ENCODE measurements at places on chromosomes 16 and 17.

GRCh38 chr16:68068926-68069325 is 16.2 kb upstream of the NFATC3 start:
- DNase-seq = no peak

GRCh38 chr17:50035421-50035879 is 20.5 kb upstream of the ITGA3 start:
- DNase-seq = no peak

DNA sequence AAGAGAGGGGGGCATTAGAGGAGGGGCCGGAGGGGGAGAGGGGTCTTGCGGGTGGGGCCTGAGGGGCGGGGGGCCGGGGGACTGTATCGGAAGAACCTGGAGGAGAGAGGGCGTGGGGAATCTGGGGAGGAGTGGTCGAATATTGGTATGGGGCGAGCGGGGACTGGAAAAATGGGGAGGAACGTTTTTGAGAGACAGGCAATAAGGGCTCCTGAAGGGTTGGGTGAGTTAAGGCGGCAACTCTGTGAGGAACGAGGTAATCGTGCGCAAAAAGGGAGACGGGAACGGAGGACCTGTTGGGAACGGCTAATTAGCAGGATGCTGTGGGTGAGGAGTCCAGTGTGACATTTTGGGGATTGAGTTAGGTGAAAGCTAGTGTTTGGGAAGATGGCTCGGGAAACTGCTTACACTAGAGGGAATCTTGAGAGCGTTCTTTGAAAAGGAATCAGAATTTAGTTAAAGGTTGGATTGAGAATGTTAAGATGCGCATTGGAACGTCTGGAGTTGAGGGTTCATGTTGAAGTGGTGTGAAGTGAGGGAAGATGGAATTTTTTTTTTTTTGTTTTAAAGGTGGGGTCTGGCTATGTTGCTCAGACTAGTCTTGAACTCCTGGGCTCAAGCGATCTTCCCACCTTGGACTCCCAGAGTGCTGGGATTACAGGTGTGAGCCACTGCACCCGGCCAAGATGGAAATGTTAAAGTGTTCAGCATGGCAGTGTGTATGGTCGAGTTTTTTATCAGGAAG is 662 bp downstream of the WIPF2 start:
- peak; percentile 52 for DNase-seq

DNA sequence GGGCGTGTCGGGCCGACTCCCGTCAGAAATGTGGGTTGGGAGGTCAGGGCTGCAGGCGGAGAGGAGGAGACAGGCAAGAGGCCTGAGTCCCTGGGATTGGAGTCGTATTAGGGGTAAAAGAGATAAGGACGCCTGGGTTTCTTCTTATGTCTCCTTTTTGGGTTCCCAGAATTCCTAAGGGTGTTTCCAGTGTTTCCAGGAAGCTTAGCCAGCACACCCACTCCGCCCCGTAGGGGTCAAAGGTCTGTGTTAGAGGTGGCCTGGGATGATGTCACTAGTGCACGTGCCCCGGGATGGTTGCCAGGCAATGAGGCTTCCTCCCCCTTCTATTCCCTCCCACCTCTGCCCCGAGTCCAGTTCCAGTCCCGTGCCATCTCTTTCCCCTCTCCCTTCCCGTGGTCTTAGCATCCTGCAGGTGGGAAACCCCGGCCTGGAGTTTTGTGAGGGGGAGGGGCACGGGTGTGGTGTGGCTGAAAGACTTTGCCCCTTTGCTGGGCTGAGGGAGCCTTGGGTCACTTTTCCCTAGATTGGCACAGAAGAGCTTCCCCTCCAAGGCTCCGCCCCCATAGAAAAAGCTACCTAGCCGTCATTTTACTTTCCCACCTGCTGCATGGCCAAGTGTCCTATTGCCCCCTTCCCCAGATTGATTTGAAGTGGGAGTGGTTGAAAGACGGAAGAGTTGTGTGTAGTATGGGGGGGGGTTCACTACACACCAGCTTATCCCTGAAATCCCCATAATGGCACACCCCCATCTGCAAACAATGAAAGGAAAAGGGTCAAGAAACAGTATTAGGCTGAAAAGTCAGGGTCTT is 2.8 kb downstream of the KDM6B start:
- peak; percentile 69 for DNase-seq

GRCh38 chr16:19583665-19584300 is 28.3 kb downstream of the VPS35L start:
- peak; percentile 58 for DNase-seq

DNA sequence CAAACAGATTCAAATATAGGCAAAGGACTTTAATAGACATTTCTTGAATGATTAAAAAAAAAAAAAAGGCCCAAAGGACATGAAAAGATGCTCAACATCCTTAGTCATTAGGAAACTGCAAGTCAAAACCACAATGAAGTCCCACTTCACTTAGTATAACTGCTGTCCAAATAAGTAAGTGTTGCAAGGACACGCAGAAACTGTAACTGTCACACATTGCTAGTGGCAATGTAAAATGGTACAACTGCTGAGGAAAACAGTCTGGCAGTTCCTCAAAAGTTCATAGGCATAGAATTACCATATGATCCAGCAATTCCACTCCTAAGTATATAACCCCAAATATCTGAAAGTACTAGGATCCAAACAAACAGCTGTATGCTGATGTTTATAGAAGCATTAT is 112.7 kb downstream of the BRIP1 start:
- DNase-seq = no peak

- no peak for DNase-seq
Observed at GRCh38 chr17:14070344-14070984, 1.2 kb downstream of the COX10 start.

DNA sequence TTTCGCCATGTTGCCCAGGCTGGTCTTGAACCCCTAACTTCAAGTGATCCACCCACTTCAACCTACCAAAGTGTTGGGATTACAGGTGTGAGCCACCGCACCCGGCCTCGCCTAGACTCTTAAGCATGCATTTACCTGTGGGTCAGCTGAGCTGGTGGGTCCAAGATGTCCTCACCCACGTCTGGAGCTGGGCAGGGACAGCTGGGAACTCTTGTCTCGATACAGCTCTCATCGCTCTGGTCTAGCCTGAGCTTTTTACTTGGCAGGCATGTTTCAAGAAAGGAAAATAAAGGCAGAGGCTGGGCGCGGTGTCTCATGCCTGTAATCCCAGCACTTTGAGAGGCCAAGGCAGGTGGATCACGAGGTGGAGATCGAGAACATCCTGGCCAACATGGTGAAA is 56.9 kb upstream of the PHOSPHO1 start:
- DNase-seq = no peak

DNA sequence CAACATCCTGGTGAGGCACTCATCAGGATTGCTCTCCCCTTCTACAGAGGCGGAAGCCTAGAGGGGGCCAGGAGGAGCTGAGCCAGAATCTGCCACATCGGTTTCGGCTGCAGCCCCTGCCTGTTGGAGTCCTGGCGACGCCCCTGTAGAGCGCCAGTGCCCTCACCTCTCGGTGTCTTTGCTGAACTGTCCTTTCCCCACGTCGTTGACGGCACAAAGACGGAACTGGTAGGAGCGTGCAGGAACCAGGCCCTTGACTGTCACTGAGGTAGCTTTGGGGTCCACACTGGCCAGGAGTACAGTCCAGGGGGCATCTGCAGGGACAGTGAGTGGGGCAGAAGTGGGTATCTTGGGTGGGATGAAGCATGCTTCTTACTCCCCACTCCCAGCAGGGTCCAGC is 110.3 kb upstream of the CDC42EP4 start:
- DNase-seq = no peak

DNA sequence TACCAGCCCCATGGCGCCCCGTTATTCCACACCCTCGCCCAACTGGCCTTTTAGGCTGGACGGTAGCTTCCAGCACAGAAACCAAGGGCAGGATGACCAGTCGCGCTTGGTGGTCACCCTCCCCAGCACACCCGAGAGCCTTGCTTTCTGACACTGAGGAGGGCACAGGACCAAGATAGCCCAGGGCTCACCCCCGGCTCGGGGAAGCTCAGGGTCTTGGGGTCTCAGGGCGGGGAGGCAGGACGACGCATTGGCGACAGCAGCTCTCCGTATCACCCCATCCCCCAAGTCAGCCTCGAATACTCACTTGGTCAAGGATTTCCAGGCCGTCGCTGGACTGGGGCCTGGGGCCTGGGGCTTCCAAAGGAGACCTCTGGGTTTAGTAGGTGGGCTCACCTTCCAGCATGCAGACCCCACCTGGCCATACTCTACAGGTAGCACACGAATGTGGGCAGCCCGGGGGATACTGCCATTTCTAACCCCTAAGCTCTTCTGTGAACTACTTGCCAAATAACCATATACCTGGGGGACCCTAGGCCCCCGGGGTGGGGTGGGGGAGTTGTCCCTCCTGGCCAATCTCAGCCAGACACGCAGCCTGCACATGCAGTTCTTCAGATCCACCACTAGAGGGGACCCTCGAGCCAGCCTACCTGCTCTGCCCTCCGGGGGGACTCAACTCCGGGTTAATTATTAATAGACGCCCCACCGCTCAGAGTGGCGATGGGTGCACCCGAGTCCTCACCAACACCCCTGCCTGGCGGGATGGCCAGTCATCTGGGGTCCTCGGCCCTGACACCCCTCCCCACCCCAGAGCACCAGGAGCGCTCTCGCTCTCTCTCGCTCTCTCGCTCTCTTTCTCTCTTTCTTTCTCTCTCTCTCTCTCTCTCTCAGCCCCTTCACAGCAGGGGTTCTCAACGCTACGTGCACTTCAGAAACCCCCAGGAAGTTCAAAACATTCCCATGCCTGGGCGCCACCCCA is 30.0 kb downstream of the TBC1D16 start:
- peak; percentile 51 for DNase-seq
